ENCODE measurements at places on chromosomes 16 and 17.

GRCh38 chr17:27878776-27879562, 14.2 kb downstream of the LYRM9 start:
- no peak for DNase-seq

GRCh38 chr17:82237746-82238471, 9.1 kb downstream of the SLC16A3 start:
- no peak for DNase-seq

DNA sequence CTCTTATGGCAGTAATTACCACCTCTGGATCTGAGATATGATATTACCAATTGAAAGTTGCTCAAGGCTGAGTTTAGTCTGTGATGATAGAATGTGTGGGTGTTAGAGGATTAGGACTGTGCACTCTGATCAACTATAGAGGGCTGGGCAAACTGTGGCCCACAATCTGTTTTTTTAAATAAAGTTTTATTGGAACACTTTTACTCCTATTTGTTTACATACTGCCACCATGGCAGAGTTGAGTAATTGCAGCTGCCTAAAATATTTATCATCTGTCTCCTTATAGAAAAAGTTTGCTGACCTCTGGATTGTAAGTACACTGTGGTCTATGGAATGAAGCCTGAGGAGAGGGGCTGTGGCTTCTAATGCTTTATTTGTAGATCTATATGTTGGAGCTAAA, 71.5 kb upstream of the N4BP1 start:
- DNase-seq = no peak

DNA sequence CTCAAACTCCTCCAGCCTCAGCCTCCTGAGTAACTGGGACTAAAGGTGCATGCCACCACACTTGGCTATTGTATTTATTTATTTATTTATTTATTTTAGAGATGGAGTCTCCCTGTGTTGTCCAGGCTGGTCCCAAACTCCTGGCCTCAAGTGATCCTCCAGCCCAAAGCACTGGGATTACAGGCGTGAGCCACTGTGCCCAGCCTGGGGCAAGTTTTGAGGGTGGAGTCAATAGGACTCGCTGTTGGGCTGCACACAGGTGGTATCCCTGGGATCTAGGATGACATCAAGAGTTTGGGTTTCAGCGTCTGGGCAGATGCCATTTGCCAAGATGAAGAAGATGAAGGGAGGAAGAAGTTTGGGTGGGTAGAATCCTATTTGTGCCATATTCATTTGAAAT, 213.9 kb downstream of the GSG1L start:
- DNase-seq = no peak

GRCh38 chr16:64136314-64136713, 985.5 kb downstream of the CDH11 start:
- no peak for DNase-seq

GRCh38 chr16:75086281-75086680, 30.3 kb downstream of the LDHD start:
- no peak for DNase-seq

- no peak for DNase-seq
Observed at GRCh38 chr16:81277541-81278080, 37.2 kb upstream of the GAN start.

- DNase-seq = no peak
Observed at GRCh38 chr17:77600346-77600745, 358.2 kb upstream of the TNRC6C start.

Data from GOT3 (cell line).